Fibroblast of mammary gland (primary cell): ENCODE measurements at places on chromosomes 7 and 10.

GRCh38 chr7:82669141-82669540, 225.6 kb upstream of the CACNA2D1 start:
- no peak for DNase-seq

GRCh38 chr7:94272821-94273583, 121.7 kb upstream of the COL1A2 start:
- no peak for DNase-seq

DNA sequence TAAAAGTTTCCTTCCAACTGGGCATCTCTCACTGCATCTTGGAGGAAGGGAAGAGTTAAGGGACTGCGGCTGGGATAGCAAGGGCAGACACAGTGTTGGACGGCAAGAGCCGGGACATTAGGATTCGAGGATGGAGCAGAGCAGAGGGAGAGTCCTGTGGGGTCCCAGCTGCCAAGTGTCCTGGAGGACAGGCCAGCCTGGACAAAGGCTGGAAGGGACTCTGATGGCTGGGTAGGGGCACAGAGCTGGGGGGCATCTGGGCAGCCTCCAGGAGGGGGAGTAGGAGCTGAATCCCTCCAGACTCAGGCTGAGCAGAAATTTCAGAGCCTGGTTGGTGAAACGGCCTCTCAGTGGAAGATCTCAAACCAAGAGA, 19.2 kb downstream of the SFTPA1 start:
- no peak for DNase-seq

DNA sequence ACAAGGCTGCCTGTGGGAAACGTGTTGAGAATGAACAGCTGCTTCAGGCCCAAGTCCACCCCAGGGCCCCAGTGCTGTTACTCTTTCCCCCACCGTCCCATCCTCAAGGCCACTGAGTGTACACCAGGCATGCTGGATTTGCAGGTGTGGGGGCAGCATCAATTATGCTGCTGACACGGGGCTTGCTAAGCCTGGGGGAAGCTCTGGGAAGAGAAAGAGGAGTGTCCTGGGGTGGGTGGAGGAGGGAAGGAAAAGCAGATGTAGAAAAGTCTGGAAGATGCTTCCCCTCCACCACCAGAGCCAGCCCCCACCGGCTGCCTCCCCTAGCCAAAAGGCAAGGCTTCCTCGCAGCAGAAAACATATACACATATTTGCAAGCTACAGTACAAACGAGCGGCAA, 153.9 kb downstream of the CDH23 start:
- DNase-seq: no peak

GRCh38 chr10:15763006-15763405, 43.3 kb upstream of the ITGA8 start:
- DNase-seq: no peak

DNA sequence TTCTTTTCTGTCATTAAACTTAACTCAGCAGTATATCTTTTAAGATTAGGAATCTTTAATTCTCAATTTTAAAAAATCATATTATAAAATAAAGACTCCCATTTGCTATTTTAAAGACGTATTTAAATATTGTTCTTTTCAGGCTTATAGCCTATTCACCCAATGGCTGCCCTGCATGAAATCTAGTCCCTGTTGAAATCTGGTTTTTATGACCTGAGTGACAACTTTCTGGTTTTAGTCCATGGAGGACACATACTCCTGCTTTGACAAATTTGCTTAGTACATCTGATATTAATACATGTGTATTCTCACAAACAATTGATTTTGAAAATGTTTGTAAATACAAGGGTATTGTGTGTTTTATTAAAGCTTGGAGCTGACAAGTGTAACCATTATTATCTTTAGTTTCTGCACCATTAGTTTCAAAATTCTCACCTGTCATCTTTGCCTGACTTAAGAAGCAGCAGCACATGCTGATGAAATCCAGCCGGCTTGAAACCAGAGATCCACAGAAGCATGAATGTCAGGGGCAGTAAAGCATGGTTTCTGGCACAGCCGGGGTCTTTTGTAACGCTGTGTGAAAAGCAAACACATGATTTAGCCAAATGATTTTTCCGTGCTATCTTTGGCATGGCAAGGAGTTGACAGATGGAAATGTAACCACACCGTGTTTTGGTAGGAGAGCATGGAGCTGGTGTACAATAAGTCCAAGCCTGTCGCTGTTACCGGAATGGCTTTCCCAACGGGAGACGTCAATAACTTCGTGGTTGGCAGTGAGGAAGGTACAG, 262.8 kb downstream of the DYNC1I1 start:
- DNase-seq: no peak

- DNase-seq: no peak
Observed at GRCh38 chr10:132111121-132111731, 45.5 kb downstream of the JAKMIP3 start.

GRCh38 chr7:106065575-106066500, 46.3 kb downstream of the SYPL1 start:
- DNase-seq: peak; percentile 29

- DNase-seq: peak; percentile 34
Observed at GRCh38 chr7:140898786-140899536, 25.8 kb downstream of the BRAF start.

GRCh38 chr7:130352194-130353074, 7.8 kb downstream of the CPA5 start:
- peak; percentile 72 for DNase-seq
